ENCODE measurements at places on chromosomes 13 and 19. TPM values are rescaled to one million over a fixed set of nuclear protein-coding genes. Genes with fewer than 3 reads are reported as not detected.

DNA sequence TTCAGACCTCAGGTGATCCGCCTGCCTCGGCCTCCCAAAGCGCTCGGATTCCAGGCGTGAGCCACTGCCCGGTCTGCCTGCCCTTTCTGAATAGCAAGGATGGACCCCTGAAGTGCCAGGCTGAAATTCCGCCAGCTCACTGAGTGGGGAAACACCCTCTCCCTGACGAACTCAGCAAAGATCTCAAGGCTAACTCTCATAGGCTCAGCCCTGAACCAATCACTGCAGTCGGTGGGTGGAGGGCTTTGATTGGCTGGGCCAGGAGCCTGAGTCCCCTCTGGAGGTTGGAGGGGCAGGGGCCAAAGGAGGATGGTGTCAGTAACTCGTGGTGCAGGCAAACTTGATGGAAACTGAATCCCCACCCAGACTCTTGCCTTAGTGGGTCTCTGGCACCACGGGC lies 11.2 kb upstream of the COMP start:
- no peak overlapping the region for H3K4me3 ChIP-seq
- no peaks in the 10 kb centered on the region for H3K4me1 ChIP-seq
- no peak for DNase-seq
- H3K27me3 ChIP-seq = 0 out of 2 replicates have a peak, but pooled peaks cover 3% of the 10 kb centered on the region

- H3K4me1 ChIP-seq = no peaks in the 10 kb centered on the region
- no peaks in the 10 kb centered on the region for H3K27me3 ChIP-seq
- DNase-seq = no peak
- H3K36me3 ChIP-seq = no peaks in the 10 kb centered on the region
- H3K4me3 ChIP-seq = no peak overlapping the region
- H3K27ac ChIP-seq = no peak overlapping the region
These were observed 21.0 kb downstream of the RFXAP start for GRCh38 chr13:36839981-36840380.

The ZNF813 gene
- not detected for total RNA-seq

The SCEL gene
- 0.07 TPM for total RNA-seq
